ENCODE measurements at places on chromosomes 12 and 14. TPM values are rescaled to one million over a fixed set of nuclear protein-coding genes. Genes with fewer than 3 reads are reported as not detected.

DNA sequence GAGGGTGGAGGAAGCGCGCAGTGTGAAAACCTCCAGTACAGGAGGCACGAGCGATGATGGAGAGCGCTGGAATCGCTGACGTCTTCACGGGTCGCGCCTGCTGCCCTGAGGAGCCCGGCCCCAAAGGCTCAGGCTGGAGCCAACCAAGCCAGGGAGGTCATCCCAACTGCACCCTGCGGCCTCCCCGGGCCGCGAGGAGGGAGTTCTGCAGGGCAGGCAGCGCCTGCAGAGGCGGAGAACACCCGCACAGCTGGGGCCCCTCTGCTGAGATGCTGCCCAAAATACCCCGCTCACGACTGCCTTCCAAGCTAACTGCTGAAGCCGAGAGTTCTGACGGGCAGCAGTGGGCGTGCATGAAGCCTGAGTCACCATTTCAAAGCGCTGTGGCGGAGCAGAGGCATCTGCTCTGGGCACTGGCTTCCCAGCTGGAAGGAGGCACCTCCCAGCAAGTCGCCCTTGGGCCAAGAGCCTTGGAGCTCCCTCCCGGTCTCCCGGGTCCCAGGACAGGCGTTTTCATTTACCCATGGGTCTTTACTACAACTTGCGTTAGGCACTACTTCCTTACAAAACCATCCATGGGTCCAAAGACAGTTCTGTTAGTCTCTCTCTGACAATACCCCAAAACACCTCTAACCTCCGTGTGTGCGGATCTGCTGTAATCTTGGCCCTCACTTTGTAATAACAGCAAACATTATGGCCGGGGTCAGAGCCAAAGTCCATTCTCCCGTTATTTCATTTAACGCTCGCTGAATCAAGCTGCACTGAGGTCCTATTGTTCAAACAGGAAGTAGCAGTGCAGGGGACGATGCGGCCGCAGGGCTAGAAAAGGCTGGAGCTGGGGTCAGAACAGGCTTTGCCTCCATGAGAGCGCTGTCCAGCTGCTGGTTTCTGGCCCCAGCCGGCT lies 60.1 kb upstream of the RIMBP2 start:
- no peak overlapping the region for H3K4me3 ChIP-seq
- peaks cover 13% of the 10 kb centered on the region for H3K4me1 ChIP-seq
- H3K36me3 ChIP-seq = no peaks in the 10 kb centered on the region
- H3K27me3 ChIP-seq = peaks cover 43% of the 10 kb centered on the region
- H3K27ac ChIP-seq = no peak overlapping the region
- peak; percentile 29 for DNase-seq

GRCh38 chr12:95723693-95724384 lies 66.7 kb downstream of the NTN4 start:
- H3K36me3 ChIP-seq = no peaks in the 10 kb centered on the region
- no peaks in the 10 kb centered on the region for H3K4me1 ChIP-seq

GRCh38 chr14:30949651-30950050 lies 75.3 kb downstream of the COCH start:
- no peak for DNase-seq
- H3K36me3 ChIP-seq = no peaks in the 10 kb centered on the region
- H3K27ac ChIP-seq = no peak overlapping the region
- H3K4me3 ChIP-seq = no peak overlapping the region
- H3K4me1 ChIP-seq = no peaks in the 10 kb centered on the region

IGF1 gene
- polyA plus RNA-seq = 19.7 TPM

DNA sequence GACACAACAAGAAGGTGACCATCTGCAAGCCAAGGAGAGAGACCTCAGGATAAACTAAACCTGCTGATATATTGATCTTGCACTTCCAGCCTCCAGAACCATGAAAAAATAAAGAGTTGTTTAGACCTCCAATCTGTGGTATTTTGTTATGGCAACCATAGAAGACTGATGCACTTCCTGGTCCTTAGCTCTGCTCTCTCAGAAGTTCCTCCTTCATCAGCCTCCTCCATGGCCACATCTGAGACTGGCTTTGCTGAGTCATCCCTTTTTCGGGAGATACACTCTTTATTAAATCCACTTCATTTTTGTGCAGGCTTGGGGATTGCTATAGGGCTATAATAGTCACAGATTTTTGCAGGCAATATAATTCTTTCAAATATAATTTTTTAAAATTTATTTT lies 89.6 kb upstream of the ATF7IP start:
- H3K4me3 ChIP-seq = no peak overlapping the region
- no peaks in the 10 kb centered on the region for H3K4me1 ChIP-seq
- no peak for DNase-seq
- H3K36me3 ChIP-seq = no peaks in the 10 kb centered on the region
- H3K27ac ChIP-seq = peak overlapping the region; percentile 80

- H3K27ac ChIP-seq = no peak overlapping the region
- H3K4me1 ChIP-seq = no peaks in the 10 kb centered on the region
- no peaks in the 10 kb centered on the region for H3K27me3 ChIP-seq
- no peaks in the 10 kb centered on the region for H3K36me3 ChIP-seq
Observed at GRCh38 chr12:101256266-101256665, 23.6 kb upstream of the UTP20 start.

- DNase-seq = no peak
- no peak overlapping the region for H3K4me3 ChIP-seq
- no peak overlapping the region for H3K27ac ChIP-seq
- peaks cover 14% of the 10 kb centered on the region for H3K27me3 ChIP-seq
- no peaks in the 10 kb centered on the region for H3K36me3 ChIP-seq
- no peaks in the 10 kb centered on the region for H3K4me1 ChIP-seq
Observed at GRCh38 chr14:93708800-93709199, 79.5 kb downstream of the PRIMA1 start.

CMTM5 gene
- polyA plus RNA-seq = 2.8 TPM

DNA sequence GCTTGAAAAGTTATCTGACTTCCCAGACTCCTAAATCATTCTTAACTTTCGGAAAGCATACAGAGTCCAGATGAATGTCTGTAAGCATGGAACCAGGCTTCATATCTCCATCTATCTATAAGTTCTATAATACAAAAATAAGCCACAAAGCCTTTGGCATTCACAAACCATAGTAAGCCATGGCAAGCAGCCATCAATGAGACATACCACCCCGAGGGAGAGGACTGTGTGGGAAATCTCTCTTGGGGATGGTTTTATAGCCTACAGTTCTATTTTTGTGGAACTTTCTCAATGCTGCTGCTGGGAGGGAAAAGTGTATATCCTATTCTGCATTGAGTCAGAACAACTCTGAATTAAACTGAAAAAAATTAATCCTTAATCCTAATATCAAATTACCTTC lies 20.4 kb downstream of the EGLN3 start:
- no peaks in the 10 kb centered on the region for H3K4me1 ChIP-seq
- no peaks in the 10 kb centered on the region for H3K36me3 ChIP-seq
- DNase-seq = no peak
- no peak overlapping the region for H3K27ac ChIP-seq
- H3K4me3 ChIP-seq = no peak overlapping the region

CPM gene
- polyA plus RNA-seq = 286 TPM

ATXN7L3B gene
- 57.6 TPM for polyA plus RNA-seq

GRCh38 chr12:16323010-16323409 lies 24.4 kb upstream of the MGST1 start:
- no peak for DNase-seq
- no peaks in the 10 kb centered on the region for H3K36me3 ChIP-seq
- no peak overlapping the region for H3K27ac ChIP-seq
- no peak overlapping the region for H3K4me3 ChIP-seq

All from left lung (tissue), 14 donors.